ENCODE measurements at places on chromosomes 11 and 22.

DNA sequence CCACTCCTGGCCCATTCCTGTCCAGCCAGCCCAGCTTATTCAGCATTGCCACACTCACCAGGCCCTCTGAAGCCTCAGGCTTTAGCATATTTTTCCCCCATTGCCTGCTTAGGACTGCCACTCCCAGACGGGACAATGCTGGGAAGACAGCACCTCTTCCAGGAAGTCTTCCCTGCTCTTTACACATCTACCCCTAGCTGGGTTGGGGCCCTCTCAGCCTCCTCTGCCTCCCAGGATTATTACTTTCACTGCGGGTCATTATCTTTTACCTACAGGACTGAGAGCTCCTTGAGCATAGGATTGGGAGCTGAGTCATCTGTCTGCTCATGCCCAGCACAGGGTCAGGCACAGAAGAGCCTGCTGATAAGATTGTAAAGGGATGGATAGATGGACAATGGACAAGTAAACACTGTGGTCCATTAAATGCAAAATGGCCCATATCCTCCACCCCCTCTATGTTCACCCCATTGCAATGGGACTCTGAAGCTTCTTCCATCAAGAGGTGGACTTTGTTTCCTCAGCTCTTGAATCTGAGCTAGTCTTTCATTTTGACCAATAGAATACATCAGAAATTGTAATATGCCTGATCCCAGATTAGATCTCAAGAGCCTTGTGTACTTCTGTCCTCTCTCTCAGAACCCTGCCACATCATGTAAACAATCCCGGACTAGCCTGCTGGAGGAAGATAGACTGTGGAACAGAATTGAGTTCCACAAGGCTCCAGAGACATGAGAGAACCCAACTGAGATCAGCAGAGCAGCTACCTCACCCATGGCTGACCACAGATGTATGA lies 32.0 kb upstream of the LRRC32 start:
- DNase-seq: no peak

GRCh38 chr11:102276783-102277182 lies 40.5 kb upstream of the BIRC3 start:
- peak; percentile 35 for DNase-seq

DNA sequence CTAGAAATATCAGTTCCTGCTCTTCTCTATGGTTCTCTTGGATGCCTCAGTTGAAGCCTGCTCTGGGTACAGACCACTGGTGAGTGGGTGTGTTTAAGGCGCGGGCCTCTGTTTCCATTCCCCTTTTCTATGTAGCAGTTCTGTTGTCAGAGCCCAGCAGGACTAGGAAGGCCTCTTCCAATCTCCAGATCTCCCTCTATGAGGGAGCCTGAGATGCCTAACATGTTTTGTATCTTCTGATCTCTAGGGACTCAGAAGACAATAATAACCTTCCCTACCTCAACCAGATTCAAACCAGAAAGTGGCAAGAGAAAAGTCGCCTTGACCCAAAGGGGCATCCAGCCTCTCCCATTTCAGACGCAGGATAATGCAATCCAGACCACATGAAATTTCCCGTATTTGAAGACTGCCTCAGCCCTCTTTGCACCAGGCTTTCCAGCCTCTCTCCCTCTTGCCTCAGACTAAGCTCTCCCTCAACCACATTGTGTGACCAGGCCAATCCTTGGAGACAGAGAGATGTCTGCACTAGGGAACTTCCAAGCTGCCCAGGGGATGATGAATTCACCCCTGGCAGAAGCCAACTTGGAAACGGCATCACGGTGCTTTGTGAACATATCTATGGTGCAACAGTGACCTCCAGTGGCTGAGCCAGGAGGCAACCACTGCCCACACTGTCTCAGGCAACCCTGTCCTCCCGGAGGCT lies 150.1 kb upstream of the UBASH3B start:
- DNase-seq: peak; percentile 99

- DNase-seq: peak; percentile 40
Measured at GRCh38 chr11:75667831-75668450, 897 bp downstream of the MAP6 start.

GRCh38 chr11:59689015-59689414 lies 20.2 kb upstream of the PATL1 start:
- DNase-seq: no peak
